Panc1 (cell line): ENCODE measurements at places on chromosomes 7 and 10.

DNA sequence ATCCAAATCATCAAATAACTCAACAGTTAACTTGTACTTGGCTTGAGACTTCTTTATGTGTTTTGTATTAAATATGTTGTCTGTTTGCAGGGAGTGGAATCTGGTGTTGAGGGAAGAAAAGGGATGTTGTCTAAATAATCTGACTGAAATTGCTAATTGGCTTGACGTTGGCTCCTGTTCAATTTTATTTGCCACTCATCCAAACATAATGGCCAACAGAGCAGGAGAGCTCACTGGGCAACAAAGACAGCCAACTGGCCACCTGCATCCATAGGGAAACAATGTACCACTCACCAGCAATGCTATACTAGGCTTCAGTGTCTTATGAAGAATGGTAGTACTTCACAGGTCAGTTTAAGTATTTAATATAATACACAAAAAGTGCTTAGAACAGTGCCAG, 80.5 kb downstream of the FAM13C start:
- DNase-seq, result no peak

DNA sequence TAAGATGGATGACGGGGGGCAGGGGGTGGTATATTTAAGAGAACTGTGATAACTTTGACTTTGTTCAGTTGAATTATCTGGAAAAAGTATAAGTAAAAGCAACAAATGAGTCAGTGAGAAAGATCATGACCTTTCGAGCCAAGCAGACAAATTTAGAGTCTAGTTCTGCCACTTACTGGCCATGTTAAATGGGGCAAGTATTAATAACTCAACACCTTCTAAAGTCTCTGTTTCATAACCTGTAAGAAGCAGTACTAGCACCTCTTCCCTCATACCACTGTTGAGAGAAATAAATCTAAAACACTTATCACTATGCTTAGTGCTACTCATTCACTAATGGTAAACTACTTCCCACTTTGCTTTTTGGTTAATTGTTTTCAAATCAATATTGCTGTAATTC, 604.4 kb upstream of the LRRN3 start:
- DNase-seq, result no peak

DNA sequence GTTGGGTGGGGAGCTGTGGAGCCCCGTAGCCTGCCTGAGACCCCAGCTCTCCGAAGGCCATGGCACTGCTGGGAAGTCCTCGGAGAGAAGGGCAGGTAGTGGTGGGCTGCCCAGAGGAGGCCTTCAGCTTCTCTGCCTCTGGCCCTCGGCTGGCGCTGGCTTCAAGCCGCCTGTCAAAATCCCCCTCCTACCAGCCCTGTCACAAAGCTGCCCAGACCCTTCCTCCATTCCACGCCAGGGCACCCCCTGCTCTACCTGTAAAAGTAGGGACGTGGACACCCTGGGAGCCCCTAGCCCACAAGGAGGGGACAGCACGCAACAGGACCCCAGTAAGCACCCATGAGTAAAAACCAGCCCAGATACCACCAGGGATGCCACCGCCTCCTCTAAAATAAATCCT, 31.6 kb downstream of the MAD1L1 start:
- DNase-seq, result no peak

DNA sequence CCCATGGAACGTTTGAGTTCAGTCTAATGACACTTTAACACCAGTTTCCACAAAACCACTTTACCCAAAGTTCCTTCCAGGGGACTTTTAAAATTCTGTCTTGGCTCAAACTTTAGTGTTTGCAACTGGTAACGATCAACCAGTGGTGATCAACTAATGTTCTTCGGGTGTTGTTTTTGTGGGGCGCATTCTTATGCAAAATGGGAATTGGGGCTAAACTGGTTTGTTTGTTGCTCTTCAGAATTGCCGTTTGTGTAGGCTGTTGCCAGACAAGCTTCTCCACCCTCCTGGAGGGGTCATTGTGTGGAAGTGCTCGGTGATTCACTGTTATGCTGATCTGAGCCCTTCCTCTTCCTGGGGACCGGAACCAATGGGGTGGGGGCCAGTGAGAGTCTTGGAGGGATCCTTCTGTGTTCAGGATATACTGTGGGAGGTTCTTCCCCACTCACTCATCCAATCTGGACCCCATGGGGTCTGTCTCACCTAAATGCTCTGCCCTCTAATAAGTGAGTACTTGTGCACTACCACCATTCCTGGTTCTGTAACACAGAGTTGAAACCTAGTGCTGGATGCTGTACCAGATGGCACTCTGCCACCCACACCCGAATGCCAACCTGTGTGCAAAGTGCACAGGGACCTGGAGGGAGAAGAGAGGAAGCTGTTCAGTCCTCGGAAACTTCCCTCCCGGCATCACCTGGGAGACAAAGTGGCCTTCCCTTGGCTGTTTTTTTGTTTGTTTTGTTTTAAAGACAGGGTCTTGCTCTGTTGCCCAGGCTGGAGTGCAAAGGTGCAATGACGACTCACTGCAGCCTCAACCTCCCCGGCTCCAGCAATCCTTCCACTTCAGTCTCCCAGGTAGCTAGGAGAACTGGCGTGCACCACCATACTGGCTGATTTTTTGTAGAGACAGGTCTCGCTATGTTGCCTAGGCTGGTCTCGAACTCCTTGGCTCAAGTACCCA, 2.1 kb downstream of the NFE2L3 start:
- DNase-seq, result no peak

- no peak for DNase-seq
Observed at GRCh38 chr7:26153241-26153822, 1.3 kb downstream of the NFE2L3 start.

DNA sequence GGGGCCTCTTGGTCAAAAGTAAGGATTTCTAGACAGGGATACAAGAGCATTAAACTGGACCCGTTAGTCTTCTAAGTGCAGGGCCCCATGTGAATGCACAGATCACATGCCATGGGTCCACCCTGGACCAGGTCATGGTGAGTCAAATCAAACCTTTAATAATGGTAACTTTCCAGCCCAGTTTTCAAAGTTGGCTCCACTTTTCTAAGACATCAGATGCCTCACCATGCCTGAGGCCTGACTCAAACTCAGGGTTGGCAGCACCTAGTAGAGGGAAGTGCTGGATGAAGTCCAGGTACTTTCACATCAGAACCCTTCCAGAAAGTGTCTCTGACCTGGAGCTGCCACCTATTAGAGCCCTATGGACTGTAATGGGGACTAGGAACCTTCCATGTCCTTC, 9.7 kb upstream of the SMIM30 start:
- no peak for DNase-seq

- DNase-seq, result no peak
Observed at GRCh38 chr7:135753616-135754413, 5.2 kb upstream of the FAM180A start.

DNA sequence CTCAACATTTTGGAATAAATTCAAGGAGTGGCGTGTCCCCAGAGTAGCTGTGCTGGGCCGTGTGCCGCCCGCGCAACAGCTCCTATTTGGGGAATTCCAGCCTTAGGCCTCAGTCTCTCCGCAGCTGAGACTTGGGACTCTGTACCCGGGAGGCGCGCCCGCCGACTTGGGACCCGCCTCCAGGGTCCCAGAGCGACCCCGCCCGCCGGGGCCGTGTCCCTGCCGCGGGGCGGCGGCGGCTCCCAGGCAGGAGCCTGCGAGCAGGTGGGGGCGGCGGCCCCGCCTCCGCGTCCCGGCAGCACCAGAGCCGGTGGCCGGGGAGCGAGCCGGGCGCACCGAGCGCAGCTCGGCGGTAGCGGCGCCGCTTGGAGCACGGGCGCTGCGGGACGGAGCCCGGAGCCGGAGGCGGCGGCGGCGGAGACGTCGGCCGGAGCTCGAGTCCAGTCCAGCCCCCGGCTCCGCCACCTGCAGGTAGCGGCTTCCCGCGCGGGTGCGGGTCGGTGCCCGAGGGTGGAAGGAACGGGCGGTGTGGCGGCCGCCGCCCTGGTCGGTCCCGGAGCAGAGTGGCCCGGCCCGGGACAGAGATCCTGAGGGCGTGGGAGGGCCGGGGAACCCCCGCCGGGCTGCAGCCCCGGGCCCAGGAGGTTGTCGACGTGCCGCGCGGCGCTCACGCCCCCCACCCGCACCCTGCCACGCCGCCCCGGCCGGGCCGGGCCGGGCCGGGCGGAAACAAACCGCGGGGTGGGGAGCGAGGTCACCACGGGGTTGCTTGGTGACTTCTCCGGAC, at the start of gene WIPF3:
Gene WIPF3, plus strand, starts transcription at position 301 of the 787 bp plus-strand sequence. CDS start 28,217 bp downstream, outside the sequence.
- DNase-seq, result no peak

GRCh38 chr10:11783558-11783865, 39.6 kb upstream of the PROSER2 start:
- no peak for DNase-seq

GRCh38 chr10:97255512-97256293, 36.7 kb downstream of the ARHGAP19 start:
- DNase-seq, result no peak

- no peak for DNase-seq
Observed at GRCh38 chr10:132407243-132407746, 10.3 kb downstream of the PWWP2B start.

DNA sequence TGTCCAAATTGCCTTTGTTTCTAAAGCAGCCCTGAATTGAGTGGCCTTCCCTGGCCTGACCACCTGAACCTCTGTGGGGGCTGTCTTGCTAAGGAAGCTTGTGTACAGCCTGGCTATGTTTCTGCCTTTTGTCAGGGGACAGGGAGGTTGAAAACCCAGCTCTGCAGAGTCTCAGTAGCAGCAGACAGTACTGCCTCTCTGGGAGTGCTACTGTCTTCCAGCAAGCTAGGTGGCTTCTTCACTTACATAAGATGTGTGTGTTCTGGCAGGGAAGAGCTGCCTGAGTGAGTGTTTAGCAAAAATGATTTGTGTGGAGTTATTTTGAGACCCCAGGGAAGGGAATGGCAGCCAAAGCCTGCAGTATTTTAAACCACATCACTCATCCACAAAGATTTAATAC, 57.4 kb downstream of the LRRC4 start:
- no peak for DNase-seq

GRCh38 chr7:23472046-23472445, 1.8 kb upstream of the IGF2BP3 start:
- DNase-seq, result no peak

DNA sequence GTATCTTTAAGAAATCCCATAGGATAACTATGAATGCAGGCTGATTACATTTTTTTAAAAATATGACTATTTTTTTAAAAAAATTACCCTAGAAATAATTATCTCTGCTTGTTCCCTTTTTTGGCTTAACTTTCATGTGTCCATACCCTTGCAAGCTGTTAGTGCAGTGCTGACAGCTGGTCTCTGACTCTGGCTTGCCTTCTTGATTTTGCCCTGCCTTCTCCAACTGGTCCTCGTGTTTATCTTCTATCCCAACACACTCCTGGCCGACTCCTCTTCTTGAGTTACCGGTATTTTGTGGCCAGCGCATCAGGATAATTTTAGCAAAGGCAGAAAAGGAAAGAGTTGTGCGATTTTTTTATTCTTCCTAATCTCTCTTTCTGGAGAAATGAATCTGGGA, 111.7 kb upstream of the STARD3NL start:
- DNase-seq, result no peak

GRCh38 chr7:6375348-6376101, 72.2 kb downstream of the DAGLB start:
- DNase-seq, result no peak

GRCh38 chr7:86664486-86664885, 20.8 kb downstream of the GRM3 start:
- DNase-seq, result no peak

- no peak for DNase-seq
Observed at GRCh38 chr10:70845256-70845655, 29.5 kb downstream of the SGPL1 start.

GRCh38 chr10:61448091-61448490, 5.1 kb downstream of the TMEM26 start:
- DNase-seq, result no peak

- peak; percentile 13 for DNase-seq
Observed at GRCh38 chr10:17910125-17910789, 41.5 kb upstream of the SLC39A12 start.

DNA sequence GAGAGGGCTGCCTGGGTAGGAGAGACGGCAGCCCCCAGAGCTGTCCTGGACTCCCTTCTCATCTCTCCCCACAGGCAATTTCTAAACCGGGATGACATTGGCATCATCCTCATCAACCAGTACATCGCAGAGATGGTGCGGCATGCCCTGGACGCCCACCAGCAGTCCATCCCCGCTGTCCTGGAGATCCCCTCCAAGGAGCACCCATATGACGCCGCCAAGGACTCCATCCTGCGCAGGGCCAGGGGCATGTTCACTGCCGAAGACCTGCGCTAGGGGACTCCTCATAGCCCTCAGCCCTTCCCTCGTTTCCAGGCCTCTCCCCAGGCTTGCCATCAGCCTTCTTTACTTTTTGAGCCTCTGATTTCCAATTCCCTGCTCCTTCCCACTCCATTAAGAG, 2.6 kb downstream of the ATP6V1F start:
- DNase-seq, result no peak

- DNase-seq, result no peak
Observed at GRCh38 chr7:132279718-132280117, 296.6 kb downstream of the PLXNA4 start.

- DNase-seq, result no peak
Observed at GRCh38 chr10:51397695-51398094, 301.7 kb downstream of the CSTF2T start.

GRCh38 chr10:5828725-5829124, 15.5 kb upstream of the GDI2 start:
- DNase-seq, result no peak

DNA sequence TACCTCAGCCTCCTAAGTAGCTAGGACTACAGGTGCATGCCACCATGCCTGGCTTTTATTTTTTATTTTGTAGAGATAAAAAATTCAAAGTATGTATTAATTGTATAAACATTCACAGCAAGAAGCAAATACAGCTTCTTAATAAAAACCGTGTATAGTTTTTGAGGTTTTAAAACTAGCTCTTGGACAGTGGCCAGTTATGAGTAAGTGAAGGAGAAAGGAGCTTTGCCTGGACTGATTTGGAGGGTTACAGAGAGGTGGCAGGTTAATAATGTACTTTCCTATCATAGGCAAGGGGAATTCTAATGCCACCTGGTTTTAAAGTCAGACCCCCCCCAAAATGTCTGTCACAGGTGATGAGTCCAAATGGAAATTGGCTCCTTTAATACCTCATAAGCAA, 43.4 kb downstream of the ZNRF2 start:
- DNase-seq, result no peak

DNA sequence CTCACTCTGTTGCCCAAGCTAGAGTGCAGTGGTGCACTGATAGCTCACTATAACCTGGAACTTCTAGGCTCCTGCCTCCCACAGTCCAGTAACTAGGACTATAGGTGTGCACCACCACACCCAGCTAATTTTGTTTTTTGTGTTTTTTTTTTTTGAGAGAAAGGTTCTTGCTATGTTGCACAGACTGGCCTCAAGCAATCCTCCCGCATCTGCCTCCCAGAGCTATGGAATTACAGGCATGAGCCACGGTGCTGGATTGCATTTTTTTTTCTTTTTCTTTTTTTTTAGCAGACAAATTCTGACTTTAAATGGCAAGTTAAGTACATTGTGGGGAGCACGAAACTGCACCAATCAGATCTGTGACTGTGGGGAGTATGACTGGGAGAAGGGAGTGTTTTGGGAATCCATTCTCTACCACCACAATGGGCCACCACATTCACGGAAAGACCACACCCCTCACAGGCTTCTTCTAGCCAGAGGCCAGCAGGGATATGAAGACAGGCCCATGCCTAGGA, 58.1 kb upstream of the MSMB start:
- no peak for DNase-seq

GRCh38 chr7:121187676-121188075, 141.1 kb upstream of the WNT16 start:
- DNase-seq, result no peak
